Thoracic aorta (tissue), 2 donors: ENCODE measurements at places on chromosomes 12 and 14. TPM values are rescaled to one million over a fixed set of nuclear protein-coding genes. Genes with fewer than 3 reads are reported as not detected.

DNA sequence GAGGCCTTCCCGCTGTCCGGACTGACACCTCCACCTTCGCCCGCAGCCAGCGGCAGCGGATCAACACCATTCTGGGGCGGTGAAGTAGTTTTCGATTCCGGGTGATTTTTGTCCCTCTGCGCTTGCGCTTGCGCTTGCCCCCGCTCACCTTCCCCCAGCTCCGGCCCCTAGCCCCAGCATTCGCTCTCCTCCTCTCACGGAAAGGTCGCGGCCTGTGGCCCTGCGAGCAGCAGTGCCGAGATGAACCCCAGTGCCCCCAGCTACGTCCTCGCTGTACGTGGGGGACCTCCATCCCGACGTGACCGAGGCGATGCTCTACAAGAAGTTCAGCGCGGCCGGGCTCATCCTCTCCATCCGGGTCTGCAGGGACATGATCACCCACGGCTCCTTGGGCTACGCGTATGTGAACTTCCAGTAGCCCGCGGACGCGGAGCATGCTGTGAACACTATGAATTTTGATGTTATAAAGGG, 22.7 kb upstream of the SRGAP1 start:
- no peaks in the 10 kb centered on the region for H3K4me1 ChIP-seq
- no peaks in the 10 kb centered on the region for H3K27me3 ChIP-seq
- H3K4me3 ChIP-seq, result peak overlapping the region; percentile 83
- no peaks in the 10 kb centered on the region for H3K36me3 ChIP-seq
- no peak for DNase-seq

EMC9 gene
- total RNA-seq, result 4.9 TPM

DNA sequence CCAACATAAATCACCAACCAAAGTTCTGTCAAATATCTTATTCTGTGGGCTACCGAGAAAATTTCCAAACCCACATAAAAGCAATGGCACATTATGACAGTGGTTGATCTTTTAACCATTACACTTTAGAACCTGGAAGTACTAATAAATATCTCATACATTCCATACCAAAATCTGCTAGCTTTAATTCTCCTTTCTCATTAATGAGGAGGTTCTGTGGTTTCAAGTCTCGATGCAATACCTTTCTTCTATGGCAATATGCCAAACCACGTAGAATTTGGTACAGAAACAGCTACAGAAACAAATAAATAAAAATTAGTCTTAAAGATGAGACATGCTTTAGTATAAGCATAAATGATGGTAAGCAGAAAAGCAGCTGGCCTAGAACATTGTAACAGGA, 100.7 kb downstream of the ELK3 start:
- no peak overlapping the region for H3K27ac ChIP-seq
- no peak overlapping the region for H3K4me3 ChIP-seq
- no peaks in the 10 kb centered on the region for H3K27me3 ChIP-seq

PKP2 gene
- 0.54 TPM for total RNA-seq

DNA sequence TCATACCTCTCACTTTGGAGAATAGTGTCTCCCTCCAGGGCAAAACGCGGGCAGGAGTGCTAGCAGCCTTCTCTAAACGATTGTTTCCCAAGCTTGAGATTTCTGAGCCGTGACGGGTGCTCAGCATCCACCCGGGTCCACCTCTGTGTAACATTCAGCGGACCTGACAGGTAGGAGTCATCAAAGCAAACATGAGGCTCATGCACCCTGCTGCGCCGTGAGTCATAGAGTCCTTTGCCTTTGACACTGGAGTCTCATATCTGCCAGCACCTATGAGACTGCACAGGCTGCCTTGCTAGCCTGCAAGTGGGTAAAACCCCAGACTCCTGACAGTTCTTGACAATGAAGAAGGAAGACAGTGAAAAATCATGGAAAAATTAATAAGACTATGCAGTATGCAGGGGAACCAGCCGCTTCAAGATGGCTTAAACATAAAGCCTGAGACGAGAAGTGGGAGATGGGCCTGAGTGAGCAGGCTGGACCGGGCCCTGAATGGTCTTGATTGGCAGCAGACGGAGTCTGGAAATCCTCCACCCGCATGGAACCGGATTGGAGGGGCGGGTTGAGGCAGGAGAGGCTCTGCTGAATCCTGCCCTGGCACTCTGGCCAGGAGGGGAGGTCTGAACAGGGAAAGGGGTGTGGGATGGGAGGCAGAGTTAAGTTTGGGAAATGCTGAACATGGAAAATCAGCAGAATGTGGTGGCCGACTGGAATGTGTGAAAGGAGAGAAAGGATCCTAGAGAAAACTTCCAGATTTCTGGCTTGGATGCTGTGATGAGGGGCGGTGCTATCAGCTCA, 54.2 kb downstream of the LGMN start:
- H3K27me3 ChIP-seq, result no peaks in the 10 kb centered on the region
- no peaks in the 10 kb centered on the region for H3K36me3 ChIP-seq
- no peak overlapping the region for H3K27ac ChIP-seq
- no peak overlapping the region for H3K4me3 ChIP-seq

- no peaks in the 10 kb centered on the region for H3K27me3 ChIP-seq
- no peak for DNase-seq
- no peaks in the 10 kb centered on the region for H3K36me3 ChIP-seq
- H3K4me1 ChIP-seq, result peaks cover 12% of the 10 kb centered on the region
- no peak overlapping the region for H3K4me3 ChIP-seq
These were observed 286.3 kb downstream of the RPAP3 start for GRCh38 chr12:47419497-47419896.

NPFF gene
- 9.1 TPM for total RNA-seq

DNA sequence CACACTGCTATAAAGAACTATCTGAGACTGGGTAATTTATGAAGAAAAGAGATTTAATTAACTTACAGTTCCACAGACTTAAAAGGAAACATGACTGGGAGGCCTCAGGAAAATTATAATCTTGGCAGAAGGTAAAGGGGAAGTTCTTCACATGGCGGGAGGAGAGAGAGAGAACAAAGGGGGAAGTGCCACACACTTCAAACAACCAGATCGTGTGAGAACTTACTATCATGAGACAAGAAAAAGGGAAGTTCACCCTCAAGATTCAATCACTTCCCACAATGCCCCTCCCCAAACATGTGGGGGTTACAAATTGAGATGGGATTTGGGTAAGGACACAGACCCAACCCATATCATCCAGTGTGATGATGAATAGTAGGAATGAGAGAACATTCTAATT, 366.5 kb downstream of the LRFN5 start:
- no peak overlapping the region for H3K4me3 ChIP-seq
- H3K4me1 ChIP-seq, result no peaks in the 10 kb centered on the region

KRT77 gene
- not detected for total RNA-seq

EML5 gene
- total RNA-seq, result 0.71 TPM

GRCh38 chr14:56002342-56002741, 115.9 kb upstream of the PELI2 start:
- H3K27ac ChIP-seq, result no peak overlapping the region
- no peak for DNase-seq
- no peaks in the 10 kb centered on the region for H3K27me3 ChIP-seq
- no peaks in the 10 kb centered on the region for H3K36me3 ChIP-seq
- peaks cover 21% of the 10 kb centered on the region for H3K4me1 ChIP-seq

P2RX7 gene
- 3.2 TPM for total RNA-seq

DNA sequence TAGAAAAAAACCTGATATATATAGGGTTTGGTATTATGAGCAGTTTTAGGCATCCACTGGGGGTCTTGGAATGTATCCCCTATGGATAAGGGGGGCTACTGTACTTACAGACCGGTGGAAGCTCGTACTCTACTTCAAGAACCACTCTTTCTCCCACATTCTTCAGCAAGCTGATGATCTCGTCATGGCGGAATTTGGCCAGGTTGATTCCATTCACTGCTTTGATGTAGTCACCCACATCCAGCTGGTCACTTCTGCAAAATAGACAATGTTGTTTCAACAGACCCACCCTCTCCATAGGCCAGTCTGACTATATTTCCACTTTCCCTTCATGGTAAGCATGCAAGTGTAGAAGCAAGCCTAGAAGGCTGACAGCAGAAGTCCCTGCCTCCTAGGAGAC, 139.9 kb downstream of the GRIP1 start:
- no peak for DNase-seq
- no peak overlapping the region for H3K27ac ChIP-seq
- no peaks in the 10 kb centered on the region for H3K4me1 ChIP-seq

DNA sequence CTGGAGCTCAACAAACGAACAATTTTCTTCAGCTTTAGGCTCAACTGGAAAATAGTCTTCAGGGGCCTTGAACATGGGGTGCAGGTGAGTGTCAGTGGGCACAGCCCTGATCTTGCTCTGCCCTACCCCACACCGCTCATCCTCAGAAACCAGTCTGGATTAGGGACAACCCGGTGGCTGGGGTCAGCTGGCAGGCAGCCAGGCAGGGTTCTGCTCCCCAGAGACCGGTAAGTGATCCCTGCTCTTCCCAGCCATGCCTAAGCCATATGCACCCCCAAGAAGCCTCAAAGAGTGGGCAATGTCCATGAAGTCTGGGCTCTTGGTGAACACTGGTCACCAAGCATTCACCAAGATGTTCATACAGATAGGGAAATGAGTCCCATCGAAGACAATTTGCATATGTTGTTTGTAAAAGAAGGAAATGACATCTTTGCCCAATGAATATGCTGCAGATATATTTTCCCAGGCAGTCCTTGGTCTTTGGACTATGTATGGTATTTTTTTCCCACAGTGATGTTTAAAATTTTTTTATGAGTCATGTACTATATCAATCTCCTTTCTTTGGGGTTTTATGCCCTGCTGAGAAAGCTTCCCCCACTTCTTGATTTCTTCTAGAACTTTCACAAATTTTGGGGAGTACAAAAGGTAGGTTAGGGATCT, 63.9 kb upstream of the VASH1 start:
- no peaks in the 10 kb centered on the region for H3K36me3 ChIP-seq
- no peaks in the 10 kb centered on the region for H3K27me3 ChIP-seq
- H3K4me3 ChIP-seq, result no peak overlapping the region
- DNase-seq, result no peak

GRCh38 chr12:21773806-21774205, 700 bp downstream of the KCNJ8 start:
- H3K4me1 ChIP-seq, result peaks cover 19% of the 10 kb centered on the region
- H3K4me3 ChIP-seq, result peak overlapping the region; percentile 89
- no peaks in the 10 kb centered on the region for H3K36me3 ChIP-seq
- H3K27ac ChIP-seq, result peak overlapping the region; percentile 75
- DNase-seq, result no peak
- H3K27me3 ChIP-seq, result no peaks in the 10 kb centered on the region

DNA sequence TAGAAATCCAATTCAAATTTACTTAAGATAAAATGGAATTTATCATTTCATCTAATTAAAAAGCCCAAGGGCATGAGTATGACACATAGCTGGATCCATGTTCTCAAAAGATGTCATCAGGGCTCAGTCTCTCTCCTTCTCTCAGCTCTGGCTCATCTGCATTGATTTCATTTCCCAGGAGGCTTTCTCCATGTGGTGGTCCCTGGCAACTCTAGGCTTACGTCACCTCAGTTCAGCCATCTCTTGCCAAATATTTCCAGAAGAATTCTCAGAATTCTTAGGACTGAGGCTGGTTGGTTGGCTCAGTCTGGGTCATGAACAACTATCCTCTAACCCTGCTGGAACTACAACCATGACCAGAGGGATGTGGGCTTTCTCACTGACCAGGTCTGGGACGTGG, 65.3 kb downstream of the FOS start:
- H3K36me3 ChIP-seq, result no peaks in the 10 kb centered on the region
- no peak overlapping the region for H3K4me3 ChIP-seq
- H3K27me3 ChIP-seq, result no peaks in the 10 kb centered on the region
- no peaks in the 10 kb centered on the region for H3K4me1 ChIP-seq
- no peak for DNase-seq
- no peak overlapping the region for H3K27ac ChIP-seq

KLC1 gene
- total RNA-seq, result 545 TPM

FOXG1 gene
- not detected for total RNA-seq

DNA sequence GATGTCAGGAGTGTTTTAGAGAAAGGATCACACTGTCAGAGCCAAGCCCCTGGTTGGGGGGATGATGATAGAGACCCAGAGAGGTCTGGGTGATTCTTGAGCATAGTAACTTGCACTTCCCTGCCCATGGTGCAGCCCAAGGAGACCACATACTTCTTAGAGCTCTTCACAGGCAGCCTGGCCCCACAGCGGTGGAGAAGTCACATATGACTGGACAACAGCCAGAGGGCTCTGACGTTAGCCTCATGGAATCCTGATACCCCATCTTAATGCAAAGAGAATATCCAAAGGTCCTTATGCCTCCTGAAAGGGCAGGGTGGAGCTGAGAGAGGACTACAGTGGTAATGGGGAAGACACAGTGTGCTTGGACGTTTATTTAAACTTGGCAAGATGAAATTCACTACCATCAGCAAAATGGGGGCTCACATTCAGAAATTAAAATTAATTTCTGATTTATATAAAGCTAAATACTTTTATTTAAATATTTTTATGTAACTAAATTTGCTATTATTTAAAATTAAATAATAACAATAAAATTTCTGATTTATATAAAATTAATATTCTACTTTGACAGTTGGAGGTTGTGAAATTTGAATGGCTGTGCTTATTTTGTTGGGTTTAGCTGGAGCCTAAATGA, 131.3 kb downstream of the KTN1 start:
- no peaks in the 10 kb centered on the region for H3K27me3 ChIP-seq
- DNase-seq, result no peak
- no peaks in the 10 kb centered on the region for H3K36me3 ChIP-seq

- H3K4me3 ChIP-seq, result peak overlapping the region; percentile 26
- peak overlapping the region; percentile 80 for H3K27ac ChIP-seq
- peaks cover 68% of the 10 kb centered on the region for H3K4me1 ChIP-seq
- no peaks in the 10 kb centered on the region for H3K36me3 ChIP-seq
These were observed 13.7 kb downstream of the RASSF3 start for GRCh38 chr12:64624035-64624434.

DNA sequence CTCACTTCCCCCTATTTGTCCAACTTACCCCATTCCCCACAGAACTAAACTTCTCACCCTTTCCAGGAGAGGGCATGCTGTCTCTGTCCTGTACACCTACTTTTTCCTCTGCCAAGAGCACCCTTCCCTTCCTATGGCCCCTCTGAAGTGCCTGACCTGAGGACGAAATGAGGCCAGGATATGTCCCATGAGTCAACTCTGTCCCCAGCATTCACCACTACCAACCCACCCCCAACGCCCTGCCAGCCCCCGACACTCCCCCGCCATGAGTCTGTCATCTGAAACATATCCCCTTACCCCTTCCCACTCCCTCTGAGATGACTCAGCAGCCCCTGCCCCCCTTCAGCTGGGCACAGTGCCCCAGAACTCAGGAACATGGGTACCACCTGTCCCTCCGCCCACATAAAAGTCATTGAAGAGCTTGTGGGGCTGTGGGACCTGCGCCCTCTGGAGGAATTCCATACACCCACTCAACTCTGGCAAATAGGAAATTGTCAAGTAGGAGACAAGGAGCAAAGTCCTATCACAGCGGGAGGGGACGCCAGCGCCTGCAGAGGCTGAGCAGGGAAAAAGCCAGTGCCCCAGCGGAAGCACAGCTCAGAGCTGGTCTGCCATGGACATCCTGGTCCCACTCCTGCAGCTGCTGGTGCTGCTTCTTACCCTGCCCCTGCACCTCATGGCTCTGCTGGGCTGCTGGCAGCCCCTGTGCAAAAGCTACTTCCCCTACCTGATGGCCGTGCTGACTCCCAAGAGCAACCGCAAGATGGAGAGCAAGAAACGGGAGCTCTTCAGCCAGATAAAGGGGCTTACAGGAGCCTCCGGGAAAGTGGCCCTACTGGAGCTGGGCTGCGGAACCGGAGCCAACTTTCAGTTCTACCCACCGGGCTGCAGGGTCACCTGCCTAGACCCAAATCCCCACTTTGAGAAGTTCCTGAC, 26.3 kb downstream of the ITGA7 start:
- H3K4me3 ChIP-seq, result peak overlapping the region; percentile 51
- no peaks in the 10 kb centered on the region for H3K27me3 ChIP-seq
- H3K4me1 ChIP-seq, result peaks cover 6% of the 10 kb centered on the region
- peak overlapping the region; percentile 47 for H3K27ac ChIP-seq
